ENCODE measurements at places on chromosomes 1 and 21. TPM values are rescaled to one million over a fixed set of nuclear protein-coding genes. Genes with fewer than 3 reads are reported as not detected.
A peak's percentile ranks its signal among the peaks of the same experiment; 100 is the strongest.

The LRRC53 gene
- not detected for total RNA-seq

The KNCN gene
- total RNA-seq: not detected

The TMEM240 gene
- total RNA-seq: 1.4 TPM

The NR0B2 gene
- 17.6 TPM for total RNA-seq

DNA sequence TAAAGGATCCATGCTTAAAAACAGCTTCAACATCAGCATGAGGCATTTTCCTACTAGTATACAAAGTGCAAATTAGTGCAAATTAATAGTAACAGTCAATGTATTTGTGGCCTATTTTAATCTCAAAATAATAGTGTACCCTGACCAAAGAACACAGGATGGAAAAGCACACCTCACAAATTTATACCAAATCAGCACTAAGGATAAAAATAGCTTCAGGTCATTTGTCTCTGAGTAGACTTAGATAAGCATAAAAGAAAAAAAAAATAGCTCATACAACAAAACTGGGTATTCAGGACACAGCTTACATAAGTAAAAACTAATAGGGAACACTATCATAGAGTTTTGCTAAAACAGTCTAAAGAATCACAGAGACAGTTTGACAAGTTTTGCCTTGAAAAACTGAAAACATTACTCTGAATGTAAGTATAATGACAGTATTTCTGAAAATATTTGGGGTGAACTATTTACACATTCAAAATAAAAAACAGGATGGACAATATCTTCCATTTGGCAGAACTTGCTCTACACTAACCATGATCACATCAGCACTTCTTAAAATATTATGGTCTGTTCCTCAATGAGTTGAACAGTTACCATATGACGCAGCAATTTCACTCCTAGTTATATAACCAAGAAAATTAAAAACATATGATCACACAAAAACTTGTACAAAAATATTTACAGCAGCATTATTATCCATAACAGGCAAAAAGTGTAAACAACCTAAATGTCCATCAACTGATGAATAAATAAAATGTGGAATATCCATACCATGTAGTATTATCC is 46.3 kb downstream of the RNF115 start:
- no peak for DNase-seq

GRCh38 chr1:245054105-245054504 is 100.7 kb upstream of the KIF26B start:
- DNase-seq: no peak

- DNase-seq: peak; percentile 13
These were observed 68.9 kb downstream of the SLC9A1 start for GRCh38 chr1:27086026-27086425.

- no peak for DNase-seq
These were observed 19.7 kb downstream of the ITSN1 start for GRCh38 chr21:33662046-33662445.

GRCh38 chr1:50570066-50570468 is 146.8 kb upstream of the DMRTA2 start:
- no peak for DNase-seq

DNA sequence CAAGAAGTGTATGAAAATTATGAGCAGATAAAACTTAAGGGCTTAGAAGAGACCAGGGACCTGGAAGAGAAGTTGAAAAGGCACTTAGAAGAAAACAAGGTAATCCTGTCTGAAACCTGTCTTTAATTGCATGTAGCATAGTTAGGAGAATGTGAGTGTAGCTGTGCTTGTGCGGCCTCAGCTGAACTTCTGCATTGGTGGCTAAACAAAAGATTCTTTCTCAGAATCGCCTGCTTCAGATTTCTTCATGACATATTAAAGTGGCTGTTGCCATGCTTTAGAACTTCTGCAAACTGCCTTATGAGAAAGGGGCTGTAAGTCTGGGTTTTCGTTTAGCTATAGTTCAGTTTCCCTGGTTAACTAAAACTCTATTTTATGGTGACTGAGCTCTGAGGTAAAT is 94.5 kb downstream of the VPS26C start:
- DNase-seq: no peak

DNA sequence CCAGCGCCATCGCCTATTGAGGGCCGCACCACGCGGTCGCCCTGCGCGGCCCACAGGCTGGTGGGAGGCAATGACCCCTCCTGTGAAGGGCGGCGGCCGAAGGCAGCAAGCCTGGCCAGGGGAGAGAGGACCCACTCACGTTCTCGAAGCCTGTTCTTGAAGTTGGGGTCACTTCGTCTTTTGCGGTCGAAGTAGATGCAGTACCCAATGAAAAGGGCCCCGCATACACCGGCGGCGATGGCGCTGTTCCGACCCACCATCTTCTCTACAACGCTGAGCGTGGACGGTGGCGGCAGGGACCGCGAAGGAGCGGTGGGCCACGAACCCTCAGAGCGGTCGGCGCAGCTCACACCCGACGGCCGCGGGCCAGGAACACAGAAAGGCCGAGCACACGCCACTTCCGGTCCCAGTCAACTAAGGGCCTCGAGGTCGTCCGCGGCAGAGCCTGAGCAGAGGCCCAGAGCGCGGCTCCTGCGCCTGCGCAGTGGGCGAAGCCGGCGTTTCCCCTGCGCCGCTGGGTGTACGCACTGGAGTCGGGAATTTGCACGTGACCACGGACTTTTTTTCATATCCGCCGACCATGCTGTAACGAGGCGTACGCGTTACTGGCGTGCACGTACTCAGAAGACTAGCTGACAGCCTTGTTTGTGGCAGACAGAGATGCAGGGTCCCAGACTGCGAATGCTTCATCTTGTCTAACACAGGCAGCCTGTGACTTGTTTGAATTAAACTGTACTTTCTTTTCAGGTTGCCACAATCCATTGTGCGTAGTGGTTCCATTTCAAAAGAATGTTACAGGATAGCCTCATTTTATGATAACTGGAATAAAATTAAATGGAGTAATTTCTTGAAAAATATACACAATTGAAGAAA is at the start of gene TOMM20:
Gene TOMM20, minus strand, starts transcription at position 382 of the 873 bp plus-strand sequence. Its CDS starts 122 bp downstream, at position 260.
- DNase-seq: peak; percentile 99

DNA sequence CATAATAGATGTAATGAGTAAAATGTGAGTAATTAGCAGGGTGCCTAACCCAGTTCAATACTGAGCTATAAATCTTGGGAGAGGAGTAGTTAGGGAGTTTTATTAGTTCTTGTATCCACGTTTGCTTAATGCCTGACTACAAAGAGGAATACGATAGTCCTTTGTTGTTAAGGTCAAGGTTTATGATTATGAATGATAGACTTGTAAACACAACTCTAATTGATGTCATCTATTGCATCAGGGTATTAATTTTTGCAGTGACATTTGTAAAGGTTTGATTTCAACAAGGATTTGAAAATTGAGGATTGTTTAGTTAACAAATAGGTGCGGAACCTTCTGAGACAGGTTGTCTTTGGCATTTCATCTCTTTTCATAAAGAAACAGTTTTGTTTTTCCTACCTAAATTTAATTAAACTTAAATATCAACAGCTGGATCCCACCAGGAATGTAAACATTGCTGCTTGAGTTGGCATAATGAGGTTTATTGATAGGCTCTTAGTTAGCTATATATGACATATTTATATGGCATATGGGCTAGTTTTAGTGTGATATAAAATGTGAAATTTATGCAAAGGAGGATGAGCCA is 9.7 kb downstream of the SOAT1 start:
- DNase-seq: no peak

DNA sequence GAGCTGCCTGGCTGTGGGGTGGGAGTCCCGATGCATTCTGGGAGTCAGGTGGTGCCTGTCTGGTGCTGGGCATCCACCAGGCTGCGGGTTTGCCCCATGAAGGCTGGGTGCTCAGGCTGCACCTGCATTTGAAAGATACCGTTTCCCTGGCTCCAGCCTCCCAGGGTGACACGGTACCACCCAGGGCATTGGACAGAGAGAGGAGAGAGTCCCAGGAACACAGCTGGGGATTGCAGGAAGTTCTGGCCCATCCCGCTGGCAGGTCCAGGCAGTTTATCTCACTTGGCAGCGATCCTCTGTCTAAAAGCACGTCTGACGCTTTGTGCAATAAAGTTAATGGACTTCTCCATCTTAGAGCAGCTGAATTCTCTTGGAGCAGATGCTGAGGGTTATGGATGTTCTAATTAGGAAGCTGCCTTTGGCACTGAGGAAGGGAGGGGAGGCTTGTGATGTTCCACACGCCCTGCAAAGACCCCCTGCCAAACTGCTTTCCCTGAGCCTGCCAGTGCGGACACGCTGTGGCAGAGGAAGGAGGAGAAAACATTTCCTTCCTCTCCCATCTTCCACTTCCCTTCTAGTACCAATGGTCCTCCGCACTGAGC is 246.9 kb downstream of the GRIK3 start:
- DNase-seq: no peak

DNA sequence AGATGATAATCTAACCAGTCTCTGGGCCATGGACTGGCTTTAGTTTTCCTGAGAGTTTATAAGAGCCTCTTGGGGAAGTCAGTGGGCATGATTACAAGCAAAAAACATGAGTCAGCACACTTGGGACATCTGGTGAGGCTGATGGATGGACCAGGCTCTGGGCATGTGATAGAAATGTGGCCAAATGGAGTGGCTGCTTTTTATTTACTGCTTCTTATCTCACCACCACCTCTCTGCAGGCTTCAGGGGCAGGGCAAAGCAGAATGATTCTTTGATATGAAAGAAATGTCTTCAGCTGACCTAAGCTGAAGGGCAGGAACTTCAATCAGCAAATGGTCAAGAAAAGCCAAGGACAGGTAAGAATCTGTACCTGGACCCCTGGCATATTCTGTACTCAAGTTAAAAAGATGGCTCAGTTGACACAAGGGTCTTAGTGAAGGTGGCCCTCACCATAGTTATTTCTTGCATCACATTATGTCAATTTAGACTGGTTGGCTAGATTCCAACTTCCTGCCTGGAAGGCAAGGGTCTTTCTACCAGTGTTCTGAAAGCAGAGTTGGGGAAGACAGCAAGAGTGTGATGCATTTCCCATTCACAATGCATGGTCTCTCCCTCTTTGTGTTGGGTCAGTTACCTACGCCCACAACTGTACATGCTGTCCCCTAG is 162.8 kb downstream of the FASLG start:
- DNase-seq: no peak

DNA sequence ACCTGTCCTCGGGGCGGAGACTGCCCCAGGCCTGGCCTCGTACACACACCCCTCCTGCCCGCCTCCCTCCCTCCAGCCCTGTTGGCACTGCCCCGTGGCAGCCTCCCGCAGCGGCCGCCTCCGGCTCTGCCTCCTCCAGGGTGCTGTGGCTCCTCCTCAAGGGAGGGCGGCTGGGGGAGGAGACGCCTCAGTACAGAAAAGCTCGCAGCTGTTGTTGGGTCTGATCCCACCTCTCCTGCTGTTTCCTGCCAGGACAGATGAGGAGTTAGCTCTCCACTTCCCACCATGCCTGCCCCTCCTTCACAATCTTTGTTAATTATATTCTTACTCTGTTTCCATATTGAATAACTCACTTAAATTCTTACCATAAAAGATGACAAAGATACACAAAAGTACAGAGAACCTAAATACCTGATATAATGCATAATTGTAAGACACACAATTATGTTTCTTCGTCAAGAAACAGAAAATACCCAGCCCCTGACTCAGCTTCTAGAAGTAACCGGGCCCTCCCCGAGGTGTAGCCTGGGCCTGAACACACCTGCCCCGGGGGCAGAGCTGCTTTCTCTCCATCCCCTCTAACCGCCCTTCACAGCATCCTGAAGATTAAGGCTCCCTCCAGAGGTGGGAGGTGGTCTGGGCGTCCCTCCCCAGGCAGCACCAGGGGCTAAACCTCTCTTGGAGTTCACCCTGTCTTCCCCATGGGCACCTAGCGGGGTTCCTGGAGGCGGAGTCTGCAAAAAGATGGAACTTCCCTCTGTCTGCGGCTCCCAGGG is 30.6 kb upstream of the COL6A1 start:
- DNase-seq: no peak

DNA sequence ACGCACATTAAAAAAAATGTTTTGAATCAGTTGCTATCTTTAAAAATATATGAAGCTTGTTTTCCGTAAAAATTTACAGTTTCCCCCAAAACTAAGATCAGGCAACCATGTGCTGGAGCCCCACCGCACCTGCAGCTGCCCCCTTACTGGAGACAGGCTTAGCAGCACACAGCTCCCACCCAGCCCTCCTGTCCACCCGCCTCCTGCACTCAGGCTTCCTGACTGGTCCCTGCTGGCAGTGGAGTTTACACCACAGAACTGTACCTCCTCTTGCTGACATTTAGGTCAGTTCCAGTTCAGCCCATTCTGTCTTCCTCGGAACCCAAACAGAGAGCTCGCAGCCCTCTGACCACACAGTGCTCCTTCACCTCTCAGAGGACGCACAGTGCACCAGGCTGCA is 2.1 kb downstream of the GPR161 start:
- no peak for DNase-seq

- no peak for DNase-seq
These were observed 34.6 kb downstream of the TMEM51 start for GRCh38 chr1:15188130-15188524.

DNA sequence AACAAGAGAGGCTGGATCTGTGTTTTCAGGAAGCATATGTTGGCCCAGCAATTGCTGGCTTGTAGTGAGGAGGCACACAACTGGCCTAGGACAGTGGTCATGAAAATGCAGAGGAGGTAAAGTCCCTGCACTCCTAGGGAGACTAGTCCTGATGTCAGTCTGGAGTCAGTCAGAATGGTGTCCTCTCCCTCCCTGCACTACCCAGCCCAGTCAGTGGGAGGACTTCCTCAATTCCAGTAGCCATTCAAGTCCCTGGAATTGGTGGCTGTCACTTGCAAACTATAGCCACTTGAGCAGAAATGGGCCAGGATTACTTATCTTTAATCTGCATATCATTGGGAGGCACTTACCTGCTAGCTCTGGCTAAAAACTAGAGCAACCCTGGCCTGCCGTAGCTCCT is 18.6 kb downstream of the NDUFS5 start:
- no peak for DNase-seq

- no peak for DNase-seq
These were observed 3.2 kb downstream of the DIP2A start for GRCh38 chr21:46461909-46462308.
